ENCODE measurements at places on chromosomes 6 and 20. TPM values are rescaled to one million over a fixed set of nuclear protein-coding genes. Genes with fewer than 3 reads are reported as not detected.

- DNase-seq = peak; percentile 14
These were observed 37.0 kb upstream of the SAMHD1 start for GRCh38 chr20:36988494-36988966.

- no peak for DNase-seq
These were observed 105.0 kb downstream of the PTPRK start for GRCh38 chr6:128415387-128415786.

GRCh38 chr6:169079650-169080049 lies 174.0 kb downstream of the THBS2 start:
- no peak for DNase-seq

DNA sequence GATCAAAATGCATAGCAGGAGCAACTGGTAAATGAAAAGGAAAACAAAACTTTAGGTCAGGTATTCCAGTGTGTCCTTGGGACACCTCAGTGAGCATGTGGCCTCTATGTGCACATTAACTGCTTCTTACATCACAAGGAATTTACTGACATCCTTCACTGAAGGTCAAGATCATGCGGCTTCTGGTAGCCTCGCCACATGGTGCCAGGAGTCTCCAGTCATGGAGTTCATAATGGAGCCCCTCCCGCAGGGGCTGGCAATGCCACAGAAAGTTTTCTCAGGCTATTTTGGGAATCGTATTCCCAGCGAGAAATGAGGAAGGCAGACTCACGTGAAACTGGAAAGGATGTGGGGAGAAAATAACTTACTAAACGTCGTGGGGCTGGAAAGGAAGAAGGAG lies 19.7 kb upstream of the SLC22A3 start:
- no peak for DNase-seq

DNA sequence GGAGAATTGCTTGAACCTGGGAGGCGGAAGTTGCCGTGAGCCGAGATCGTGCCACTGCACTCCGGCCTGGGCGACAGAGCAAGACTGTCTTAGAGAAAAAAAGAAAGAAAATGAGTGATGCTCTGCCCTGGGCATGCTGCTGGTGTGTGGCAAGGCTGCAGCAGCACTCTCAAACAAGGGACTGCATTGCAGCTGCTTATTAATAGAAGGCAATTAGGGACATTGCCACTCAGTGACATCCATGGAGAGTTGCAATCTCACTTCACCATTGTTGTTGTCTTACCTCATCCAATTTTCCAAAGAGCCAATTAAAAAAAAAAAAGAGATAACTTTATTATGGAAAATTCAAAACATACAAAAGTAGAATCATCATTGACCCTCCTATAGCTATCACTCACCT lies 131.1 kb downstream of the LRRC1 start:
- DNase-seq = no peak

TAAR6 gene
- total RNA-seq = not detected

NMBR gene
- not detected for total RNA-seq

MAP1LC3A gene
- 2.6 TPM for total RNA-seq

BTNL2 gene
- not detected for total RNA-seq
